ENCODE measurements at places on chromosomes 1 and 21.

- DNase-seq: no peak
Observed at GRCh38 chr1:242140836-242141235, 141.9 kb upstream of the MAP1LC3C start.

DNA sequence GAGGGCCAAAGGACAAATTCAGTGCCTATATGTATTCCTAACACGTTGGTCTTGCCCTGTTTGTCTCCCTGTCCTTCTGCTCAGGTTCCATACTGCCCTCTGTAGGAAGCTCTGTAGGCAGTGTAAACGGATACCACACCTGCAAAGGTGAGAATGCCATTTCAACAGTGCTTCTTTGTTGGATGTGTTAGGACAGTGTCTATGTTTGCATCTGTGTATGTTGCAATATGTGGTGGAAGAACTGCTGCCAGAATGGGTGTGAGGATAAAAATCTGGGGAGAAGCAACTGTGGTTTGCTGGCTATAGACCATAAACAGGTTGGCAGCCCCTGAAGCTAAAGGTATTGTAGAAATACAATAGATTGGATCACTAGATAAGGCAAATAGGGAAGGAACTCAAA lies 113.1 kb upstream of the BMP8A start:
- no peak for DNase-seq

- DNase-seq: no peak
Observed at GRCh38 chr1:243946946-243947345, 96.9 kb upstream of the AKT3 start.

GRCh38 chr1:155026154-155026553 lies 7.4 kb downstream of the DCST2 start:
- DNase-seq: no peak

GRCh38 chr1:2228157-2228594 lies at the start of gene SKI:
SKI (plus strand) TSS chr1:2228319; CDS start chr1:2228767, 448 bp downstream.
- DNase-seq: no peak

DNA sequence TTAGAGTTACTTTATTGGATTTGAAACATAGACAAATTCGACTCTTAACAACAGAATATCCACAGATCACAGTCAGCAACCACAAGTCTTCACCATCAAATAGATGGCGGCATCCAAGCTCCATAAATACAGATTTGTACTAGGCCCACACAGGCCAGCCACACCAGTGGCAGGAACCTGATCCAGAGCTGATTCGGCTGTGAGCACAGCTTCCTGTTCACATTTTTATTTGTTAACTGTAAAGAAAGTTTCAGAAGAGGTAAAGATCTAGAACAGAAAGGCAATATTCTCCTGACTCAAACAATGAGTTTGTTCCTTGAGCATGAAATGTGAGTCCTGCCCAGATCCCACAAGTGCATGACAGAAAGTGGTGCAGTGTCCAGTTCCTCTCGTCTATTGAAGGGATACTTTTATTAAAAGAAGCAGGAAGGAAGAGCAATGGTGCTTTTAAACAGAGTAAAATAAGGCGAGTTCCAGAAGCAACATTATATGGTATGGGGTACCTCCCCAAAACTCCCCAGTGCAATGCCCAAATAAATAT lies 205.8 kb downstream of the SLC45A1 start:
- DNase-seq: no peak

DNA sequence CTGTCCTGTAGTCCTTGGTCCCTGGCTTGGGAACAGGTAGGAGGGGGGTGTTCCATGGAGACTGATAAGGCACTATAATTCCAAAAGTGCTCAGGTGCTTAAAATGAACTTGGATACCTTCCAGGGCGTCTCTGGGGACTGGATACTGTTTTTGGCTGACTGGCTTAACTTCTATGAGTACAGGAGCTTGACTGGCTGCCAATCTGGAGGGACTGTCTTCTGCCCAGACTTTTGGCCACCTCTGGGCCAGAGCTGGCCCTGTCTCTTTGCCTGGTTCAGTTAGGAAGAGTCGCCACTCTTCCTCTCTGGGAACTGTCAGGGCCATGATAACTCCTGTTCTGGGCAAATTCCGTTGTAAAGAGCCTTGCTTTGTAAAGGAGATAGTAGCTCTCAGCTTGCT lies 407.0 kb downstream of the TGFB2 start:
- no peak for DNase-seq

- no peak for DNase-seq
Observed at GRCh38 chr1:184822267-184822666, 67.6 kb upstream of the EDEM3 start.

GRCh38 chr1:164967300-164967699 lies 389.2 kb downstream of the LMX1A start:
- no peak for DNase-seq

DNA sequence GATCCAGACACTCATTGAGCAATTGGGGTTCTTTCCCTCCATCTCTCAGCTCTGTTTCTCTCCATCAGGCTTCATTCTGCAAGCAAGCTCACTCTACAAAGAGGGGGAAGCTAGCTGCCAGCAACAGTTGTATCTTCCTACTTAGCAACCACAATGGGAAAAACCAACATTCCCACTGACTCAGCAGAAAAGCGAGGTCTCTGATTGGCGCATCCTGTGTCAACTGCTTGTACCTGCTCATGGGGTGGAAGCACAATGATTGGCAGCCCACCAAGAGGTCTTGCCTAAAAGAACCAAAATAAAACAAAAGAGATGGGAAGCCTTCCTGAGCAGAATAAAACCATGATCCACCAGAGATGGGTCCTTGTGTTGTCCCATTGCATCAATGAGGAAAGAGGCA lies 4.0 kb upstream of the CDA start:
- no peak for DNase-seq

- no peak for DNase-seq
Observed at GRCh38 chr1:162644986-162645314, 12.7 kb downstream of the DDR2 start.

- DNase-seq: no peak
Observed at GRCh38 chr1:83596331-83596730, 402.6 kb downstream of the TTLL7 start.

DNA sequence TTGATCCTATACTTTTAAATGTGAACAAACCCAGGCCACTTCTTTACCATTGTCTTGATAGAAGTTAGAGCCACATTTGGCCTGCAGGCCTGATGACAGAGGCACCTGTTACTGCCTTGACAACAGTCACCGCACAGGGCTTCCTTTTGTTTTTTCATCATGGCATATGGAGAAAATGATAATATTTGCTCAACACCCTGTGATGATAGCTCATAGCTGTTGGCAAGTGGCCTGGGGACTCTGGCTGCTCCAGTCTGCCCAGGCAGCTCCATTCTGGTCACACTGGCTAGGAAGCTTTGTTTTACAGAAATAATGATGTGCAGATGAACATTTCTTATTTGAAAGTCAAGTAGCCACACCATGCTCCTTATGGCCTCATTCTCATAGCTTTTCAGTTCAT lies 89.6 kb upstream of the GPR88 start:
- DNase-seq: no peak

DNA sequence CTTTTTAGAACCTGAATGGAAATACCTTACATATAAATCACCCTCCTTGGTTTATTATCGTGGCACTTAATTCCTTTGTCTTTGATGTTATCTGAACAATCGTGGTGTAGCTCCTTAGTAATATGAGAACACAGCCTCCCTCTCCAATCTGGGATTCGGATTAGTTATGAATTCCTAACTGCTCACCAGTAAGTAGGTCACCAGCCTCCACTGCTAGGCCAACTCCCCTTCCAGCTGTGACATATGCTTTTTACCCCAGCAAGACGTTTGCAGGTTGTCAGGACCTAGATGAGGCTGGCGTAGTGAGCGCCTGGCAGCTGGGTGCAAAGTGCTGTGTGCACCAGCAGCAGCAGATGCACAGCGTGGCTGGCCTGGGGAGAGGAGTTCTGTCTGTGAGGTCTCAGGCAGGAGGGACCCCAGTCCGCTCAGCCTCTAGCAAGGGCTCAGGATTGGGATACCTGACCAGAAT lies 38.2 kb downstream of the NTPCR start:
- no peak for DNase-seq

DNA sequence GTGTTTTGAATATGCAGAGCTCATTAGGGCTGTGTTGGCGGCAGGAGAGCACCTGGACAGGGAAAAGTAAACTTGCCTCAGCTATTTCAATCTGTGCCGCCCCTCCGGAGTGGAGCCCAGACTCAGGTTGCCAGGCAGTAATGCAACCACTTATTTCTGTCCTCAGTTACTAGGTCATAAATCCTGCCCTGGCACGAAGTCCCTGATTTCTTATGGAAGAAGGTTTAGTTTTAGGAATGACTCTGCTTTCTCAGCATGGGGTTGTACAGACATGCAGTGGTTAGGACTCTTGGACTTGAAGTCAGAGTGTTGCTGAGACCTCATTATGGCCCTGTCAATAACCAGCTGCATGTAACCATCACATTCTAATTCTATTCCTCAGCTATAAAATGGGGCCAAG lies 98.3 kb upstream of the FGGY start:
- no peak for DNase-seq

GRCh38 chr1:1038694-1039093 lies 18.8 kb downstream of the AGRN start:
- DNase-seq: no peak

- DNase-seq: no peak
Observed at GRCh38 chr21:43691086-43691795, 27.7 kb upstream of the PDXK start.

GRCh38 chr1:164240081-164240480 lies 318.9 kb upstream of the PBX1 start:
- DNase-seq: no peak

- no peak for DNase-seq
Observed at GRCh38 chr21:37118187-37118826, 45.3 kb downstream of the TTC3 start.

- DNase-seq: no peak
Observed at GRCh38 chr1:59705466-59706302, 109.1 kb upstream of the HOOK1 start.

DNA sequence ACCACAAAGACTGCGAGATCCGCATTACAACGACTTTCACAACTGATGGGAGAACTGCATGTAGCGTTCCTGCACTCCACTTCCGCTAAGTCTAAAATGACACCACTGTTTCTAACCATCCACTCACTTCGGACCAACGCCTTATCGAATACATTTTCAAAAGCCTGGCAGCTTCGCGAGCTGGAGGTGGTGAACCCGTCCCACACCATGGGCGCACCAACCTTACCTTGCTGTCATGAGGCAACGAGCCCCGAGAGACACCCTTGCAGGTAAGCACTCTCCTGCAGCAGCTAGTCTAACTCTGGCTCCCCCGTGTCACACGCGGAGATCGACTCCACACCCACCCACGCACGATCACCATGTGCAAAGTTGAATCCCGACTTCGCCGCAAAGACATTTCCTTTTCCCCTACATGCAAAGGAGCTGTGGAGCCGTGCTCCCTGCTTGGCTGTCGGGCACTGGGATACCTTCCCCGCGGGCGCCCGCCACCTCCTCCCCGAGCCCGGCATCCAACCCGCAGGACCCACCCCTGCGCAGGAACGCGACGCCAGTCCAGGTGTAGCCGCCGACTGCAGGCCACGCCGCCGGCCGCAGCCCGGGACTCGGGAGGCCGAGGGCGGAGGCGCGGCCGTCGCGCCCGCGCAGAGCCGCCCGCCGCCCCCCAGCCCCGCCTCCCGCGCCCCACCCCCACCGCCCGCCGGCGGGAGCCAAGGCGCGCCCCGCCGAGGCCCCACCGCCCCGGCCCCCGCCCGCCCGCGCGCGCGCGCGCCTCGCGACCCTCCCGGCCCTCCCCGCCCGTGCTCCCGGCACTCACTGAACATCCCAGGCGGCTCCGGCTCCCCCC lies 629 bp downstream of the TAF5L start:
- no peak for DNase-seq

- DNase-seq: no peak
Observed at GRCh38 chr1:155833665-155834295, 23.2 kb downstream of the GON4L start.

DNA sequence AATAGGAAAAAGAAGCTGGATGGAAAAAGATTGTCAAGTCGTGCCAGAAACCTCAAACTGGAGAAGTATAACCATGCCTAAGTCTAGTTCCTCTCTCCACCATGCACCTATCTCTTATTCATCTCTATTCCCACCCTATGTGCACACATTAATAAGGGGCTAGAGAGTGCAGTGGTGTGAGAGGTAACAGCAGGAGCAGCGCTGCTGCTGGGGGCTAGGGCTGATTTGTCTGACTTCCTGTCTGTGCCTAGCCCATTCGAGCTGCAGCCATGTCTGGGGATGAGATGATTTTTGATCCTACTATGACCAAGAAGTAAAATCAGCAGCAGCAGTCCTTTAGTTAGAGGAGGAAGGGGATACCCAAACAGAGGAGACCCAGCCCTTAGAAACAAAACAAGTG lies 43.0 kb downstream of the TRIM33 start:
- no peak for DNase-seq

Measured in stimulated activated CD4-positive, alpha-beta T cell treated with anti-CD3 and anti-CD28 coated beads, Interleukin-15, amount 100 ng/mL, for 1 hour (primary cell).